Stimulated activated CD4-positive, alpha-beta T cell treated with anti-CD3 and anti-CD28 coated beads, Interleukin-4, amount 100 ng/mL, for 24 hours (primary cell): ENCODE measurements at places on chromosomes 1 and 21.

DNA sequence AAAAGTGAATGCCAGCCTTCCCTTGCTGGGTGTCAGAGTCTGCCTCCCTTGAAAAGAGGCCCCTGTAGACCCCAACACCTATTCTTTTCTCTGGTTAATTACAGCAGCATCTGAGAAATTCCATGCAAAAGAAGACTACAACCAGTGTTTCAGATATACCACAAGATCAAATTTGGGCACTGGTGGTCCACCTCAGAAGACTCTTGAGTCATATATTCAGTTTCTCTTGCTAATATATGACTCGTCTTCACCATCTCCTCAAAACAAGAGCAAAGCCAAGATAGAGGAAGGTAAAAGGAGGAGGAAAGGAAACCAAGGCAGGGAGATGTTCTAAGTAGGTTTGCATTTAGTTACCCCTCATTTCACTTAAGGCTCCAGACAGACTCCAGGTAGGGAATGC lies 259.9 kb downstream of the ZNF648 start:
- DNase-seq = no peak

GRCh38 chr1:53629101-53629691 lies 109.8 kb downstream of the GLIS1 start:
- no peak for DNase-seq

- no peak for DNase-seq
These were observed 590.8 kb upstream of the PRMT6 start for GRCh38 chr1:106465666-106466065.

DNA sequence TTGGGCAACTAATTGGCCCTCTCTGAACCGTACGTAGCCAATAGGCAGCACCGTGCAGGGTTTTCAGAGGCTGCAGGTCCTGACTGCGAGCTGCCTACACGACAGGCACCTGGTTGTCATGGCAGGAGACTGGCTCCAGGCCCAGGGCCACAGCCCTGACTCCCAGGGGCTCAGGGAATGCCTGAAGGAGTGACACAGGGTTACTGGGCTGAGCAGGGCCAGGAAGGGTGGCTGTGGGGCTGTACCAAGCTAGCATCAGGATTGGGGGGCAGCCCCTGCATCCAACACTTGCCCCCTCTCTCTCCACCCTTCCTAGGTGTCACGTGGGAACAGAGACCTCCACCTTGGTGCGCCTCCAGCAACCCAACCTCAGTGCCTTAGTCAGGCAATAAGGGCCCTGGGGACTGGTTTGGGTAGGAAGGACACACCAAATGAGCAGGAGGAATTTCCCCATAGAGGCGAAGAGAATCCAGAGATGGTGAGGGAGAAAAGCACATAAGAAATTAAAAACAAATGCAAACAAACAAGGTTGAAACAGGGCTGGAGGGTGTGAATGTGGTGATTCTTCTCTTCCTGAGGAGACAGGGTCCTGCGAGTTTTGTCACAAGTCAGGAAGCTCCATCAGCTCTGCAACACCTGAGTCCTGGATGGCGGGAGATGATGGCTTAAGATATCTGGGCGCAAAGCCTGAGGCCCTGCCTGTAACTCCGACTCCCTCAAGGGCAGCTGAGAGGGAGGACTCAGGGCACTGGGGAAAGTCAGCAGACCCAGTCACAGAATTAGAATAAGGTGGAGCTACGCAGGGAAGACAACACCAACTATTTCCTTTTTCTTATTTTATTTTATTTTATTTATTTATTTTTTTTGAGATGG lies 19.7 kb upstream of the RNU1-4 start:
- DNase-seq = no peak

- DNase-seq = no peak
These were observed 28.2 kb downstream of the FAAH start for GRCh38 chr1:46422261-46422871.
